ENCODE measurements at places on chromosomes 2 and 18.

DNA sequence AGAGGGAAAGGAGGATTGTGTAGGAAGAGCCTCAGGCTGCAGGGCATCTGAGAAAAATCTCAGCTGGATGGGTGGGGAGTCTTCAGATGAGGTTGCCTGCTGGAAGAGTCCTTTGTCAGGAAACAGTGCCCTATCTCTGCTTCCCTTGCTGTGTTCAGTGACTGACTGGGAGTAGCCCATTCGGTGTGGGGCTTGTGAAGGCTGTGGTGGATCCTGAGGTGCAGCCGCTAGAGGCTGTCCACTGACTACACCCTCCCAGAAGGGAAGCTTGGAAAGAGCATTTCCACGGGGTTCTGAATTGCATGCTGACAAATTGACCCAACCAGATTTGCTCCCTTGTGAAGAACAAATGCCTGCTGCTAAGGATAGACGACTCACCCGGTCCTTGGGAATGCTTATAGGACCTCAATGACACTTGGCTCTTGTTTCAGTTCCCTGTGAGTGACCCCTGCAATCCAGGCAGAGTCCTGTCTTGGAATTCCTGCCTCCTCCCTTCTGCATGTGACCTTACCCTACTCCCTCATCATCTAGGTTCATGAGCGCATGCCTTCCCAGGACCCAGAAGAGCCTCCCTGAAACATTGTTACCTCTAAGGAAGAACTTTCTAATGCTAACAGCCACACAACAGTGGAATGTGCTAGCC, 109.7 kb upstream of the FAM136A start:
- no peak for DNase-seq

DNA sequence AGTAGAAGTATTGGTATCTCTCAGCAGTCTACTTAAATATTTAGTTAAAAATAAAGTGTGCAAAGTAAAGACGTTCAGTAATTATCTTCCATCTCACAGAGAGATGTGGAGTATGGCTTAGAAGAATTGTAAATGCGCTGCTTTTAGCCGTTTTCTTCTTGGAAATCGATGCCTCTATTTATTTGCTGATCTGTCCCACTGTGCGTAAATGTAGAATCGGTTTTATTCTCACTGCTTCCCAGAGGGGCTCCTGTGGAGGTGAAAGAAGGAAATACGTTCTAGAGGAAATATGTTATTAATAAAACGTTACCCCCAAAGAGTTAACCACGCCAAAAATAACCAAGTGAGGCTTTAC, 1.9 kb downstream of the NPAS2 start:
- DNase-seq: no peak

- no peak for DNase-seq
Measured at GRCh38 chr18:3889121-3889520, 439.1 kb downstream of the TGIF1 start.

DNA sequence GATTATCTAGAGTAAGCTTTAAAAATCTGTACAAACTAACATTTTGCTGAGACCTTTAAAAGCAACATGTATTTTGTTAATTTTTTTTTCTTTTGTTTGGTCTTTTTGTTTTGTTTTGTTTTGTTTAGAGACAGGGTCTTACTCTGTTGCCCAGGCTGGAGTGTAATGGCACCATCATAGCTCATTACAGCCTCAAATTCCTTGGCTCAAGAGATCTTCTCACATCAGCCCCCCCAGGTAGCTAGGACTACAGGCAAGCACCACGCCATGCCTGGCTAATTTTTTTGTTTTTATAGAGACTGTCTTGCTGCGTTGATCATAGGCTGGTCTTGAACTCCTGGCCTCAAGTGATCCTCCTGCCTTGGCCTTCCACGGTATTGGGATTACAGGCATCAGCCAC, 23.1 kb downstream of the RBBP8 start:
- no peak for DNase-seq

DNA sequence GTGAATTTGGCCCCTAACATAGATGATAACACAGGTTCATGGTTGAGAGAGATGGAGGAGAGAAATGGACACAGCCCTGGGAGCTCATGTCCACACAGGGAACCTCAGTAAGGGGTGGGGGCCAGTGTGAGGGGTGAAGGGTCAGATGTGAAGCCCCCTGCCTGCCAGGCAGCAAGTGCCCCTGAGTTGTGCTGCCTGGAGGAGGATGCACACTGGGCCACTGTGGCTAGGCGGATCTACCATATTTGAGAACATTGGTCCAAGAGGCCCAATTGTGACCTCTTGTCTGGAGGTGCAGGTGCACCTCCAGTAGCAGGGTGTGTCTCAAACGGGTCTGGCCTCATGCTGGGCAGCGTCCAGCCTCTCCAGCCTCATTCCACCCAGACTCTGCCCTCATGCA, 99.6 kb upstream of the SNTG2 start:
- DNase-seq: no peak

DNA sequence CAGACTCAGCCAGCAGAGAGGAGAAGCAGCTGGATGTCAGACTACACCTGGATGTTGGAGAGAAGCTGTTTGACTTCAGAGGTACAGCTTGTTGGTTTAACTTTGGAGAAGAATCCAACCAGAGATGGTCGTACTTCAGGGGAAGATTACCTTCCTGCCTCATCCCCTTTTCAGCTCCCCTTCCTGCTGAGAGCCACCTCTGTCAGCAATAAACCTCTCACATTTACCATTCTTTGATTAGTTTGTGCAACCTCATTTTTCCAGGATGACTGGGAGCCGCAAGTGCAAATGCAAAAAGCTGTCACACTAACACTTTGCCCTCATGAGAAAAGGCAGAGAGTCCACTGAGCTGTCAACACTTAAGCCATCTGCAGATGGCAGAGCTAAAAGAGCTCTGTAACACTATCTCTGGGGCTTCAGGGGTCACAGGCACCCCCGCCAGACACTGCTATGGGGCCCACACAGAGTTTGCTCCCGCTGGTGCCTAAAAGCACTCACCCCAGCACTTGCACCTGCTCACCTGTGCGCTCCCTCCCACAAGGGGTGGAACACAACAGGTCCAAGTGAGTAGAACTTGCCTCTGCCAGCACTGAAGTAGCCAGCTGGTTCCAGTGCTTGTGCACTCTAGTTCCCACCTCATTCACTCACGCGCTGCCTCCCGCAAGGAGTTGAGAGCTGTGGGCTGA, 391.7 kb downstream of the METTL4 start:
- no peak for DNase-seq

DNA sequence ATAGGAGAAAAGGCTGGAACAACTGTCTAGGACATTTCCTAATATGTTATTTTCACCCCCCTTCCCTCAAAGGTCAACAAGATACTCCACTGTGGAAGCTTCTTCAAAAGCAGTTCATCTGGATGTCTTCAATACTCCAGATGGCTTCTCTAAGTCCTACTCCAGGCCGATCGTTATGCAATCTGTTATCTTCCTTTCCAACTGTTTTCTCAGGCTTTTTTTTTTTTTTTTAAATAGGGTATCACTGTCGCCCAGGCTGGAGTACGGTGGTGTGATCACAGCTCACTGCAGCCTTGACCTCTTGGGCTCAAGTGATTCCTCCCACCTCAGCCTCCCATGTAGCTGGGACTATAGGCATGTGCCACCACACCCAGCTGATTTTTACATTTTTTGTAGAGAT, 26.3 kb downstream of the ATP8B1 start:
- DNase-seq: no peak

DNA sequence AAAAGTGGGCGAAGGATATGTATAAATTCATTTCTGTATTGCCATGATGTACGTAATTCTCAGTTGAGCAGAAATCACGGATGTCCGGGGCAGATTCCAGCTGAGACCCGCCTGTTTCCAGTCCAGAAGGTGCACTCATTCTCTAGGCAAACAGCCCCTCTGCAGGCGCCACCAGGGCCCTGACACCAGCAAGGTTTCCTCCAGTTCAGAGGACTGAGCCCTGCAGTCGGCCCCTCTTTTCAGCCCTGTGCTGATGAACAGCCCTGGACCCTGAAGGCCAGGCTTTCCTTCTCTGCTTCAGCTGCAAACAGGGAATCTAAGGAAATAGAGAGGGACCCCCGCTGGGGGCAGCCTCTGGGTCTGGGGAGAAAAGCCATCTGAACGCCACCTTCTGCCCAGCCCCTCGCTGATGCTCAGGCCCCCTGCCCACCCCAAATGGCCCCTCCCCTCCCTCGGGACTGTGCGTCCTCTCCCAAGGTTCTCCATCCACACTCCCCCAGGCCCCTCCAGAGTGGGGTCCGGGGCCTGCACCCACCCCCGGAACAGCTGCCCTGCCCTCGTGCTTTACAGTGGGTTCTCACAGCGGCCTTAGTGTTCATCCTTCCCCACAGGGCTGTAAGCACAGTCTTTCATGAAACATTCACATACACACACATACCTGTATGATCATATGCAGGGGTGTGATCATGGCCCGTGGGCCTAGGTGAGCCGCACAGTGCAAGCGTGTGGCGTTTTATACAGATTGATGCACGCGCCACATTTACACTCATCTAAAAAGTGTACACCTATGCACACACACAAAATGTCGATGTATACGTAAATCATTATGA, 12.1 kb downstream of the COPS9 start:
- DNase-seq: no peak

- no peak for DNase-seq
Measured at GRCh38 chr2:42618116-42618515, 49.7 kb downstream of the MTA3 start.

- no peak for DNase-seq
Measured at GRCh38 chr2:238456970-238457926, 30.5 kb downstream of the ASB1 start.

- DNase-seq: no peak
Measured at GRCh38 chr2:172293952-172294351, 133.4 kb upstream of the ITGA6 start.

- DNase-seq: no peak
Measured at GRCh38 chr2:198916548-198917080, 541.1 kb downstream of the SATB2 start.
